ENCODE measurements at places on chromosomes 6 and 20.

GRCh38 chr6:49826743-49827406 lies 39.5 kb downstream of the CRISP1 start:
- DNase-seq: no peak

- no peak for DNase-seq
Measured at GRCh38 chr6:72977114-72977513, 248.2 kb downstream of the KHDC1L start.

DNA sequence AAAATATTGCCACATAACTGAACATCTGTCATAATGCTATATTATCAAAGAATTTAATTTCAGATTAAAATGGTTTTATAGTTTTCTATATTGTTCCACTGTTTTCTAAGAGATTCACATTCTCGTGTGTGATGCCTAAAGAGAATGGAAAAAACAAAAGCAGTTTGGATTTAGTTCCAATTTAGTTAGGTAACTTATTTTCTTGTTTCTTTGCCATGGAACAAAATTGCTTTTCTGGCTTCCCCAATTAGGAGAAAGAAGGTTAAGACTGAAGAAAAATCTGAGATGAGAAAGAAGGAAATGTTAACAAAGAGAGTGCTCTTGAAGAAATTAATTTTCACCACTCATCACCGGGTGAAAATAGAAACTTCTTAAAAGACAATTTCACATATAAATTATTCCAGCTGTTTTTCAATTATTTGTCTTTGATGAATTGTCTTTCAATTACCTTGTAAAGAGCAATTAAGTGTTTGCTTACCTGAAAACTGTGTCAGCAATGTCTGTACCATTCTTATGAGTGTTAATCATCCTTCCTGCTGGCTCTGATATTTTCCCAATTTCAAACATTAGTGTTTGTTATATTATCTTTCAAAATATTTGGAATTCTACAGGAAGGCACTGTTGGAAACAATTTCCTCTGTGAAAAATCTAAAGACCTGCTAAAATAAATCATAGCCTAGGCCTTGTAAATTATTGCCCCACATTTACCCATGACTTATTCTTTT lies 19.5 kb downstream of the PHACTR2 start:
- no peak for DNase-seq

DNA sequence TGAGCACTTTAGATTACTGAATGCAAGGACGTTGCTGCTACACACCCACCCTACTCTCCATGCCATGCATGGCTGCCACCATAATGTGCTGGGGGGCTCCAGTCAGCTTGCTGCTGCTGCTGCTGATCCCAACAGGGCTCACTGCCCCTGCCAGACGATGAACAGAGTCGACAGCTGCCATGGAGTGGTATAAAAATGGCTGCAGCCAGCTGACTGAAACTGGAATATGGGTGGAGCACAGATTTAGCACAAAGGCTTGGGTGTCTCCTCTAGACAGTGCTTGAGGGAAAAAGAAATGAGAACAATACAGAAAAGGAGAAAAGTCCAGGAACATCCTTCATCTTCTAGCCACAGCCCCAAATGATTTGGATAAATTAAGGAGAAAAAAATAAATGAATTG lies 150.7 kb downstream of the PDSS2 start:
- DNase-seq: no peak

- DNase-seq: no peak
Measured at GRCh38 chr6:35089935-35090505, 51.1 kb downstream of the TCP11 start.

DNA sequence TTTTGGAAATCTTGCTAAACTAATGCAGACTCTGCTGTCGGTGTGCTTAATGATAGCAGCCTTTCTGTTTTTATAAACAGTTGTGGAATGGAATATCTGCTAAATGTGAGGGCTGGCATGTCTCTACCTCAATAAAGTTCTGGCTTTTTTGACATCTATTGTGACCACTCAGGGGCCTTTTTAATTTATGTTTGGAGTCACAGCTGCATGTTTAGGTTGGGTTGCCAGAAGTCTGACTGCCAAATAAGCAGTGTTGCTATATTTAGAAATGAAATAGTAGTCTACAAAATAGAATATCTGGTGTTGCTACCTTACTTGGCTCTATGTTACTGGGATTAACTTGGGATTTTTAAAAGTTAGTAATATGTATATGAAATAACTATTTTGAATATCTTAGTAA lies 125.1 kb upstream of the LOC128125822 start:
- DNase-seq: no peak

GRCh38 chr6:92122746-92123145 lies 1296.6 kb downstream of the EPHA7 start:
- DNase-seq: no peak

GRCh38 chr20:33262658-33263065 lies 20.4 kb upstream of the BPIFB1 start:
- DNase-seq: no peak

GRCh38 chr6:147065786-147066185 lies 138.4 kb upstream of the STXBP5 start:
- DNase-seq: no peak

DNA sequence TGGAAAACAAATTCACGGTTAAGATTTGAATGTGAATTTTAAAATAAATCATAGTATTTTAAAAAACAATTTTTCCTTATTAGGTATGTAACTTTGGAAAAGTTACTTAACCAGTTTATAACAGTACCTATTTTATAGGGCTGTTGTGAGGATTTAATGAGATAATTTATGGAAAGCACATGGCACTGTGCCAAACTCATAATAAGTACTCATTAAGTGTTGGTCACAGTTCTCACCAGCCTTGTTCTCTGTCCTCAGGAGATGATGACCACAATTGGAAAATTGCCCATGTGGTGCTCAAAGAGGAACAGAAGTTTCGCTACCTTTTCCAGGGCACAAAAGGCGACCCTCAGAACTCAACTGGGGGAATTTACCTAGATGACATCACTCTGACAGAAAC lies 39.6 kb downstream of the MEP1A start:
- DNase-seq: no peak

GRCh38 chr6:42598300-42598699 lies 34.5 kb downstream of the UBR2 start:
- DNase-seq: no peak

GRCh38 chr6:52489881-52490280 lies 69.7 kb downstream of the EFHC1 start:
- DNase-seq: no peak

GRCh38 chr6:20325641-20326421 lies 75.8 kb upstream of the E2F3 start:
- no peak for DNase-seq

DNA sequence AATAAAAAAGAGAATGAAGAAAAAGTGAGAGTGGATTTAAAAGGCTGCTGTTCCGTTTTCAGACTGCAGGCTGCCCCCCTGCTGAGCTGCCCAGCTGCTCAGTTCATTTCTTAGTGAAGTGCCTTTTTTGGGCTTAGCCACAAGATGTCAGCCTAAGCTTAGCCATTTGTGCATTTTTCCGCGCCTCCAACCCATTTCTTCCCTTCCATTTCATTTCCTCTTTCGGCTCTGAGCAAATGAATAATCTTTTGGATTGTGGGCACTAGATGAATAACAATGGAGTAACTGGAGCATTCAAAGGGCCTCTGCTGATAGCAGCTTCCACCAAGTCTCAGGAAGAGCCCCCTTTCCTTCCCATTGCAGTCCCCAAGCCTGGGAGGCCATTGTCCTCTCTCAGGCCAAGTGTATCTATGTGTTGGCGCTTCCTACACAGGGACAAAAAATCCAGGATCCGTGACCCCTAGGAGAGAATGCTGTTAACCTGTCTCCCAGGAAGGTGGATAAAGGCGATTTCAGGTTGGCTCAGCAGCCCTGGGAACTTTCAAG lies 83.5 kb upstream of the SPTLC3 start:
- peak; percentile 2 for DNase-seq

DNA sequence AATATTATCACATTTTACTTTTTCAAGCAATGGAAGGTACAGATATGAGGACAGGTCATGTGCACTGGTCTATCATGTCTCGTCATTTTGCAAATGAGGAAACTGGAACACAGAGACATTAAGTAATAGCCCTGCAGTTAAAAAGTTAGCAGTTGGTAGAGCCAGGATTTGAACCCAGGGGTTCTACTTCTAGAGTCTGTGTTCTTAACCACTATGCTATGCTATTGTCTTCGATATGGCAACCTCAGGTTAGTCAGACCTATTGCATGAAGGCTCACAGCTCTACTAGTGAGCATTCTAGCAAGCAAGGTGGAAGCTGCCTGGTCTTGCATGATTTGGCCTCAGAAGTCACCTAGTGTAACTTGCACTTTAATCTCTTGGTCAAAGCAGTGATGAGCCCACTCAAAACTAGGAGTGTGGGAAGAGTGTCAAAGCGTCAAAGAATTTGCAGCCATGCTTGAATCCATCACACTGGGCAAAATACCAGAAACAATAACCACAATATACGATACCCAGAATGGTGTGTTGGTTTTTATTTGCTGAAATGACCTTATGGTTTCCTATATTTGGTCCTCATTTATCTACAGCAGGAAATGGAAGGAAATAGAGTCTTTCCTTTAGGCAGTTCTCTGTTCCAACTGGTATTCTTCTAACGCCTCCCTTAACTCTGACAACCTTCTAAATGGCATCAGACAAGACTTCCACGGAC lies 20.4 kb upstream of the BMP2 start:
- DNase-seq: no peak

DNA sequence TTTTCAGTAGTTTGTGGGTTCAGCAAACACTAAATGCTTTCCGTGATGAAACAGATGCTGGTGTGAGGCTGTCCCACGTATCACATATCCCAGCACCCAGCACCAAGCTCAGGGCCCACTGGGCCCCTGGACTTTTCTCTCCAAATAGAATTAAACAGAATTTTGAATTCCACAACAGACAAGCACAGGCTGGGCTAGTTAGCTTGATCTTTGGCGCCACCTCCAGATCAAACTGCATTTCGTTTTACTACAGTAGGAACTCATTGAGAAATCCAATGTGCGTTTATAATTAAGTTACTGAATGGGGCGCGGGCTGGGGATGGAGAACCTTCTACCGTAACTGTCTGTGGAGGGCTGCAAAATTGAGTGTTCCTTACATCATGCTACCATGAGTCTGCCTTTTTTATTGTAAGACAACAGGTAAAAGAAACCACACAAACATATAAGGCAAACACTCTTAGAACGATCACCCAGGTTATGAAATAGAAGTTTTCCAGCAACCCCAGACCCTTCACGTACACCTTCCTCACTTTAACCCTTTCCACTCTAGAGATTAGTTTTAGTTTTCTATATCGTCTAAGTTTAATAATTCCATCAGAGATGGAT lies 107.8 kb downstream of the ZFP64 start:
- DNase-seq: peak; percentile 34

GRCh38 chr6:64932486-64932885 lies 774.5 kb downstream of the EYS start:
- DNase-seq: no peak

- DNase-seq: no peak
Measured at GRCh38 chr6:81383472-81383871, 369.0 kb downstream of the TENT5A start.

DNA sequence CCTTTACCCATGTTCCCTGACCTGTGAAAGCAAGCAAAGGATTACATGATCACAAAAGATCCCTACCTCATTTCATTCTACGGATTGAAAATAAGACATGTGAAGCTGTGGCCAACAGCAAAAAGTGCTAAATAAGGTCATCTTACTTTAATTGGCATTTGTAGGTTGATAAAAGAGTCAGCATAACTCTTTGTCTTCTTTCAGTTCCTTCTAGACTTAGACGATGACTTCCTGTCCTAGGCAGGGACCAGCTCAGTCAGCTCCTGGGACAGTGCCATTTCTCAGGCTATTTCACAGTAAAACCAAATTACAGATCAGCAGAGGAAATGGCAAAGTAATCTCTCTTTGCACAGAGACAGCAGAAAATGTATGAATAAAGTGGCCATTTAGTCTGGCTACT lies 480.7 kb downstream of the RFPL4B start:
- no peak for DNase-seq

- DNase-seq: no peak
Measured at GRCh38 chr6:63533026-63533425, 39.3 kb upstream of the LOC128125822 start.

DNA sequence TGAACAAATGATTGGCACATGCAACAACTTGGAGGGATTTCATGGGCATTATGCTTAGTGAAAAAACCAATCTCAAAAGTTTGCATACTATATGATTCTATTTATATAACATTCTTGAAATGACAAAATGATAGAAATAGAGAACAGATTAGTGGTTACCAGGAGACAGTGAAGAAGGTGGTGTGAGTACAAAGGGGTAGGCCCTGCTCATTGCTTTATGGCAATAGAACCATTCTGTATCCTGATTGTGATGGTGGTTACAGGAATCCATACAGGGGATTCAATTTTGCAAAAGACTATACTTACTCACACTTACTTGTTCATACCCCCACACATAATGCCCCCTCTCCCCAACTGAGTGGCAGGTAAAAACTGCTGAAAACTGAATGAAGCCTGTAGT lies 30.2 kb upstream of the LAMA4 start:
- DNase-seq: no peak

DNA sequence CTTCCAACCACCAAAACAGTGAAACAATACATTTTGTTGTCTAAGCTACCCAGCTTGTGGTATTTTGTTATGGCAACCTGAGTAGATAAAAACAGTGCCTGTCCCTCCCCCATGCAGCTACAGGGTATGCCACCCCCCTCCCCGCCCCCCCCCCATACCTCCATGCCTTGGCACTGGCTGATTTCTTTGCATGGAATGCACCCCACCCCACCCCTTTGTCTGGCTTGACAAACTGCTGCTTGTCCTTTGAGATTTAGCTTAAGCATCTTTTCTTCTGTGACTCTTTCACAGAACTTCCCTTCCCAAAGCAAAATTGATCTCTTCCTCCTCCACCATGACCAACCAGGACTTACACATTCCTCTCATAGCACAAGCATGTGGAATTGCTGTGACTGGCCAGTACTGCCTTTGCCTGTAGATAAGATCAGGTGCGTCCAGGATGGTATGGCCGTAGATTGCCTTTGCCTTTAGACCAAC lies 64.6 kb upstream of the ADGRF1 start:
- no peak for DNase-seq

- DNase-seq: no peak
Measured at GRCh38 chr6:6248651-6249050, 71.8 kb downstream of the F13A1 start.
